ENCODE measurements at places on chromosomes 4 and X. TPM values are rescaled to one million over a fixed set of nuclear protein-coding genes. Genes with fewer than 3 reads are reported as not detected.

DNA sequence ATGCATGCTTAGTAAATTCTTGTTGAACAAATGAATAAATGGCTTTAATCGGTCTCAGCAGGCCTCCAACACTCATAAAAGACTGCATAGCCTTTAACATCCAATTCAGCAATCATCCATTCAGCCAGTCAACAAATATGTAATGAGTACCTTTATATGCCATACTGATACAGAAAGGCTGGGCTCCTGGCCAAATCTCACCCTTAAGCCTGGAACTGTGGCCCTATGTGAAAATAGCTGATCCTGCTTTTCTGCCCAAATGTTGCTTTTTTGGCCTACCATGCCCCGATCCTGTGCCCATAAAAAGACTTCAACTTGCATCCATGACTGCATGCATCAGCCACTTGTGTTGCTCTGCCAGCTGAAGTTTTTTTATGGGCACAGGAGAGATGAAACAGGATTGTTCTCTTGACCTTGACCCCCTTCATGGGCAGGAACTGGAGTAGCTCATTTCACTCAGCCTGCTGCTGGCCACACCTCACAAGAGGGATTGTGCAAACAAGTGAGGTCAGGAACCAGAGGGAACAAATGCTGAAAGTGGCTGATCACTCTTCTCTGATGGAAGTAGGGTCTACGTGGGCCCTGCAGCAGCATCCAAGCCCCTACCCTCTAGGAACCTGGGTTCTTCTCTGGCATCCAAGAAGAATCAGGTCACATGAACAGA is 75.6 kb downstream of the NPY1R start:
- no peak for DNase-seq
- peaks cover 22% of the 10 kb centered on the region for H3K27me3 ChIP-seq
- no peaks in the 10 kb centered on the region for H3K36me3 ChIP-seq
- H3K4me3 ChIP-seq, result no peak overlapping the region

CITED1 gene
- 3.8 TPM for total RNA-seq

DNA sequence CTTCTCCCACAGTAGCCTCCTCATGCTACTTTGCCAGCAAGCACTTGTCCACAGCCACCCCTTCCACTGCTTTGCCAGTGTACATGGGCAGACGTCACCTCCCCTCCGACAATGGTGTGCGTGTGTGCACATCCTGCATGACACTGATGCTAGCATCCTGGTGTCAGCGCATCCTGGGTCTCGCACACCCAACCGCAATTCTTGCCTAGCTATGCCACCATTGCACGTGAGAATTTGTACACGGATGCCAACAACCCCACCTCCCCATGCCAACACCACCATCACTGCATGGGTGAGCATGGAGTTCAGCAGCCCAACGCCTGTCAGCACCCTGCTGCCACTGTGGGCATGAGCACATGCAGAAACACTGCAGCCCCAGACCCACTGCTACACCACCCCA is 550.0 kb downstream of the STPG2 start:
- H3K27ac ChIP-seq, result no peak overlapping the region
- DNase-seq, result no peak
- no peaks in the 10 kb centered on the region for H3K4me1 ChIP-seq
- H3K4me3 ChIP-seq, result no peak overlapping the region

GRCh38 chr4:107725281-107725859 is 5.3 kb upstream of the PAPSS1 start:
- DNase-seq, result no peak
- no peak overlapping the region for H3K4me3 ChIP-seq
- H3K27me3 ChIP-seq, result no peaks in the 10 kb centered on the region
- no peaks in the 10 kb centered on the region for H3K4me1 ChIP-seq

GRCh38 chrX:149372866-149373265 is 132.2 kb downstream of the IDS start:
- H3K27ac ChIP-seq, result no peak overlapping the region
- no peak for DNase-seq
- H3K4me3 ChIP-seq, result no peak overlapping the region

TEX13D gene
- not detected for total RNA-seq

Data from SJSA1 (cell line).